Chondrocyte (in vitro differentiated cells): ENCODE measurements at places on chromosomes 5 and 9. TPM values are rescaled to one million over a fixed set of nuclear protein-coding genes. Genes with fewer than 3 reads are reported as not detected.

DNA sequence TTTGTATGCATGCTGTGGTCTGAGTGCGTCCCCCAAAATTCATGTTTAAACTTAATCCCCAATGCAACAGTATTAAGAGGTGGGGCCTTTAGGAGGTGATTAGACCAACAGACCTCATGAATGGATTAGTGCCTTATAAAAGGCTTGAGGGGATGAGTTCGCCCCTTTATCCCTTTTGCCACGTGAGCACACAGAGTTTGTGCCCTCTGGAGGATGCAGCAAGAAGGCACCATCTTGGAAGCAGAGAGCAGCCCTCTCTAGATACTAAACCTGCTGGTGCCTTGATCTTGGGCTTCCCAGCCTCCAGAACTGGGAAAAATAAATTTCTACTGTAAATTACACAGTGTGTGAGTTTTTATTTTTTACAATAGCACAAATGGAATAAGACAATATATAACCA lies 177.1 kb upstream of the SPRY4 start:
- DNase-seq = no peak

GRCh38 chr9:87213948-87214347 lies 266.6 kb upstream of the GAS1 start:
- no peak for DNase-seq

DNA sequence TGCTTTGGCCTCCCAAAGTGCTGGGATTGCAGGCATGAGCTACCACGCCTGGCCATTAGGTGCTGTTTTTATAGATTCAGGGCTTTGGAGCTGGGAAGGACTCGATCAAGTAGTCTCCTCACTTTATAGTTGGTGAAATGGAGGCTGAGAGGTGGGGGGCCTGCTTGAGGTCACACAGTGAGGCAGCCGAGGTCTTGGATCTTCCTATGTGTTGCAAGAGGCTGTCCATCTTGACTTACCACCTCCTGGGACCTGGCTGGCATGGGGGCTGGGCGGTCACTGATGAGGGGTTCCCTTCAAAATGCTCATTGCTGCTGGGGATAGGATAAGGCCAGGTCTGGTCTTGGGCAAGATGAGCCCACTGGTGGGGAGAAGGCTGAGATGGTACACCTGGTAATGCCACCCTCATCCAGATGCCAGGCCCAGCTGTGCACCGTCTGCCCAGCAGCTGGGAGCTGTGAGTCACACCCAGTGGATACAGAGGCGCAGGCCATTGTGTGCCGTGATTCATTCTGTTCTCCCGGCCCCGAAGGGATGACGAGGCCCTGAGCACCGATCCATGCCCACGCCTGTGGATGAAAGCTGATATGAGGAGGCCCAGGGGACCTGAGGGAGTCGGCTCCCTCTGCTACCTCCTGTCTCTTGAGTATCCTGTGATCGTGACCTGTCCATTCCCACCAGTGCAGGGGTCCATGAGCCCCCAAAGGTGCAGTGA lies 10.5 kb upstream of the NDST1 start:
- DNase-seq = no peak

DNA sequence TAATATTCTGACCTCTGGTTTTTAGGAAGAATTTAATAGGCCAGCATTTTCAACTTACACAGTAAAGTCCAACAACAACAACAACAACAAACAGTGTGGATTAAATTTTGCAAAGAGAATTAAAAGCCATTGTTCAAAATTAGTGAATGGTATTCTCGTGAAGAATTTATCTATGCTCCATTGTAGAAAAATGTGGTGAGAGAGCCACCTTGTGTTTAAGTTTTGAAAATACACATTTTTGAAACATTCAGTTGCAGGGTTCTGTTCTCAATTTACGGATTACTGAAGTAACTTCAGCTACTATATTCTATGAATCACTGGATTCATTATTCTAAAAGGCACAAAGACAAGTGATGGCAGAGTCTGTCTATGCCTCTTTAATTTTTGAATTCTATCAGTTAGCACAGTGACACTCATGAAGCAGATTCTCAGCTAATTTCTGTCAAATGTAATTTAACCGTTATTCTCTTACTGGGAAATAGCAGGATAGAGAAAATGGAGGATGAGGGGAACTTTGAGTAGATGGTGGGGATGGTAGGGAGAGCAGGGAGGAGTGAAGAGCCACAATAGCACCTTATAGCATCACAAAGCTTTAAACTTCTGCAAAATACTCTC lies 11.0 kb downstream of the CCDC152 start:
- DNase-seq = no peak

Gene ZFP2
- 1.6 to 2.1 TPM (median 1.7 TPM) in 3 replicates for total RNA-seq

DNA sequence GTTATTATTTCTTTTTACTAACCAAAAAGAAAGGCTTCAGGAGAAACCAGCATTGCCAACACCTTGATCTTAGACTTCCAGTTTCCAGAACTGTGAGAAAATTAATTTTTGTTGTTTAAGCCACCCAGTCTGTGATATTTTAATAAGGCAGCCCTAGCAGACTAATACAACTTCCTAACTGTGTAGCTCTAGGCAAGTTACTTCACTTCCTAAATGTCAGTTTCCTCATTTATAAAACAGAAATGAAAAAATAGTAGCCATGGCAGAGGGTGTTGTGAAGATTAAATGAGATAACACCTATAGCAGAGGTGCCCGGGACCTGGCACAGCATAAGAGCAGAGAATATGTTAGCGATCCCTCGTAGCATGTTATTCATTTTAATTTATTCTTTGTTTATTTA lies 66.6 kb upstream of the HAND1 start:
- no peak for DNase-seq

GRCh38 chr9:79371948-79372555 lies 199.7 kb upstream of the TLE4 start:
- no peak for DNase-seq

GRCh38 chr5:17481378-17481777 lies 16.7 kb upstream of the TAF11L2 start:
- no peak for DNase-seq

Gene AQP3
- total RNA-seq = 3.6 to 4.0 TPM (median 3.6 TPM) in 3 replicates

- DNase-seq = no peak
Measured at GRCh38 chr5:31853398-31854135, 214.6 kb downstream of the PDZD2 start.

GRCh38 chr9:36163049-36163785 lies 6.0 kb upstream of the CCIN start:
- DNase-seq = peak; percentile 95

- no peak for DNase-seq
Measured at GRCh38 chr5:143331956-143332355, 71.5 kb downstream of the NR3C1 start.

Gene PCDHB2
- total RNA-seq = 60.5 to 90.1 TPM (median 64.5 TPM) in 3 replicates

Gene GMCL2
- total RNA-seq = not detected in 3 replicates

- no peak for DNase-seq
Measured at GRCh38 chr5:64634997-64635686, 55.2 kb upstream of the SHISAL2B start.

DNA sequence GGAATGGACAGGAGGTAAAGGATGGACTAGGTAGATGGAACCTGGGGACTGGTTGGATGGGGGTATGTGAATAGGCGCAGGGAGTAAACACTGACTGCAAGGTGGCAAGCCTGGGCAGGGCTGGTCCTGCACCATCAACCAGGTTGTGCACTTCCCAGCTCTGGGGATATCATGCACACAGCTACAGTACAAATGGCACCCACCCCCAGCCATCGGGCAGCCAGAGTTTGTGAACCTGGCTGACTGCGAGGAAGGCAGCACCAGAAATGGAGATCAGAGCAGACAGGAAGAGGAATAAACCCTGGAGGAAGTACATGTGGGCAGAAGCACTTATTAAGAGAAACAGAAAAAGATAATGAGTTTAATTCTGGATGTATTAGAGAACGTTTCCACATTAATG lies 229.1 kb downstream of the ESM1 start:
- DNase-seq = no peak

Gene DYNC2I2
- total RNA-seq = 23.4 to 41.0 TPM (median 24.0 TPM) in 3 replicates

Gene GLRA1
- not detected in 3 replicates for total RNA-seq

- no peak for DNase-seq
Measured at GRCh38 chr9:15696979-15697378, 144.1 kb downstream of the CCDC171 start.
